ENCODE measurements at places on chromosomes 7 and 10. TPM values are rescaled to one million over a fixed set of nuclear protein-coding genes. Genes with fewer than 3 reads are reported as not detected.

The KAZALD1 gene
- 1.4 TPM for total RNA-seq

The RTKN2 gene
- 0.09 TPM for total RNA-seq

The ITPRID1 gene
- not detected for total RNA-seq

The IGFBP3 gene
- 616 TPM for total RNA-seq

The TACC2 gene
- 26.3 TPM for total RNA-seq

The ADAP1 gene
- total RNA-seq = 21.7 TPM

The DKK1 gene
- total RNA-seq = 6.1 TPM

The CALHM1 gene
- total RNA-seq = not detected

The MMP21 gene
- not detected for total RNA-seq

The NET1 gene
- 173 TPM for total RNA-seq

The NPFFR1 gene
- 0.19 TPM for total RNA-seq

The KIAA1549 gene
- 1.6 TPM for total RNA-seq

The NPTX2 gene
- total RNA-seq = 14.9 TPM

The IL15RA gene
- 71.6 TPM for total RNA-seq

The AQP1 gene
- total RNA-seq = 416 TPM

The MBL2 gene
- total RNA-seq = not detected

The STN1 gene
- total RNA-seq = 21.3 TPM

The TAC1 gene
- 2.1 TPM for total RNA-seq

The GRID2IP gene
- not detected for total RNA-seq
